WERI-Rb-1 (cell line): ENCODE measurements at places on chromosomes 12 and 14.
A peak's percentile ranks its signal among the peaks of the same experiment; 100 is the strongest.

DNA sequence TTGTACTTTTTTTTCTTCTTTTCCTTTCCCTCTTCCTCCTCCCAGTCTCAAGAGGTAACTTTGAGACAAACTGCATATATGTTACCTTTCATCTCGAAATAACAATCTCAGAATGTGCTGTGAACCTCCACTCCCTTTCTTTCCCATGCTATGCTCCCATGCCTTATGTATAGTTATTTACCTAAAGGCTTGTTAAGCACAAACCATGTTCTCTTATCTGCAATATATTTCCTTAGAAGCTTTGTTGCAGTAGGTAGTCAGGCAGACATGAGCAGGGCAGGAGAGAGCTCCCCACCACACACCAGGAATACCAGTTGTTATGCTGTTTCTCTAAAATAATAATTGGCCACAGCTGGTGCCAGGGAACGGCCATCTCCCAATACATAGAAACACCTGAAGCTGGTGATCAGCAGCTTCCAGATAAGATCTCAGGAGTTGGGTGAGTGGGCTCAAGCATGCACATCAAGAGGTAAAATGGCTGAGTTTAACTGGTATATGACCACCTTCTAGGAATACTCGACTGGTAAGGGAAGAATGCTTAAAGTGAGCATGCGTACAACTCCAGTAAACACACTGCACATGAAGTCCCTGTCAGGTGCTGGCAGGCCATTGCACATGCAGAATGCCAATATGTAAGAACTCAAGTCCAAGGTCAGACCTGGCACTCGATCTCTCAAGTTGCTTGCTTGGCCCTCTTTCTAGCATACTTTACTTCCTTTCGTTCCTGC lies 14.8 kb upstream of the DHRS2 start:
- no peak for DNase-seq

- peak; percentile 55 for DNase-seq
Observed at GRCh38 chr14:72904840-72905561, 11.1 kb upstream of the DPF3 start.

GRCh38 chr14:52266179-52266578 lies 1.3 kb upstream of the PTGDR start:
- DNase-seq, result no peak

DNA sequence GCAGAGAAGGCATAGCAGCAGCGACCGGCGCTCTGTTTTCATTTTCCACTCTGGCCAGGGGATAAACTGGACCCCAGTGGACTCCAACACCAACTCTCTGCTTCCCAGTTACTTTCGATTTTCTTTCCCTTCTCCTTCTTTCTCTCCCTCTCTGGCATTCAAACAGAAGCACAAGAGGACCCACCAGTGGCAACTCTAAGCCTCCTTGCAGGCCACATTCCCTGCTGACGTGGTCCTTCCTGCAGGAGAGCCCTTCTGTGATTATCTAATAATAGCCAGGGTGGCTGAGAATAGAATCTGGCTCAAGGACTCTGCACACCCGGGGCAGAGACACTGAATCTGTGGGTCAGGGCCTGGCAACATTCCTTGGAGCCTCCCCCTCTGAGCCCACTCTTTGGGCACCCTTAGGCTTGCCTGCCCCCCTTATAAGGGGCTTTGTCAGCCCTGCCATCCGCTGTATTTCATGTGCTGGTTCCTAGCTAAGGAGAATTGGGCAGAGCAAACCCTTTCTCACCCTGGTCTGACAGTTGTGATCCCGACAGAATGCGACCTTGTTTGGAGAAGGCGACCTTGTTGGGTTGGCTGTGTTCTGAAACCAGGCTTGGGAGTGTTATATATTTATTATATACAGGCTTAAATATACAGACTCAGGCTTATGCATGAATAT lies 8.2 kb upstream of the HOXC6 start:
- DNase-seq, result no peak

DNA sequence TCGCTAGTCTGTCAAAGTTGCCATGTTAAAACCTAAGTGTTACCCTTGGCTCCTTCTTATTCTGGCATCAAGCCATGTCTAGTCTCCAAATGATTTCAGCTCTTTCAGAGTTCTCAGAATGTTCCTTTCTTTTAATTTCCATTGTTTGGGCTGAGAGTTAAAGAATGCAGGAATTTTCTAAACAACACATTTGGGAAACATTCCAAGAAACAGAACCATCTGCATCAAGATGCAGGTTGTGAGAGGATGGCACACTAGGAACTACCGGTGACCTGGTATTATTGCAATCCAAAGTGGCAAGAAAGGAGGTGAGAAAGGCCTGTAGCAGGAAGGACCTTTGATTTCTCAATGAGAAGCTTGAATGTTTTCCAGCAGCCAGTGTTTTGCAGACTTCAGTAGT lies 30.1 kb downstream of the SLC35F4 start:
- DNase-seq, result no peak

DNA sequence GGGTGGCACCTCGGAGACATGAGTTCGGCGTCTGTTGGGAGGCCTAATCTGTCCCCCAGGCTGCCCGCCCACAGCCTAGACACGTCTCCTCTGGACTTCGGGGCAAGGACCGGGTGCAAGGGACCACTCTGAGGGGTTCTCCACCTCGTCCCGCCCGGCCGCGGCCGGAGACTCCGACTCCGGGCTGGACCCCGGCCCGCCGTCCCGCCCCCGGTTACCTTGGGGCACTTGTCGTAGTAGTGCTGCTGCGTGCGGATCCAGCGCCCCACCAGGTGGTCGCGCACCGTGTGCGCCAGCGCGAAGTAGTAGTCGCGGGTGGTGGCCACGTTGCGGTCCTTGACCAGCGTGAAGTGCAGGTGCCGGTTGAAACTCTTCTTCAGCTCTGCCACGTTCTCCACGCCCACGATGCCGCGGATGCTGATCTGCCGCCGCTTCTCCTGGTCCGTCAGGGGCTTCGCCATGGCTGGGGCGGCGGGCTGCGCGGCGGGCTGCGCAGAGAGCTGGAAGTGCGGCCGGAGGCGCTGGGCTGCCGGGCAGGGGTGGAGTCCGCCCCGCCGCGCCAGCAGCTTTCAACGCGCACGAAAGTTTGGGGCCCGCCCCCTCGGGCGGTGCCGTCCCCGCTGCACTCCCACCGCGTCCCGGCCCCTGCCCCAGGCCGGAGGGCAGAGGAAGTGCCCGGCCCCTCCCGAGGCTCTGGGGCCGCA lies at the start of gene PYGL:
PYGL (minus strand) TSS at position 541 of the 704 bp plus-strand sequence; CDS start at position 461, 80 bp downstream.
- peak; percentile 66 for DNase-seq

- no peak for DNase-seq
Observed at GRCh38 chr14:37583358-37584210, 11.5 kb downstream of the FOXA1 start.

- DNase-seq, result no peak
Observed at GRCh38 chr14:73913256-73913655, 26.6 kb downstream of the ZNF410 start.

GRCh38 chr12:54028314-54029201 lies at the start of gene HOXC6:
TSS of gene HOXC6 (plus strand) at chr12:54028440. CDS start at chr12:54028522, 82 bp downstream.
- DNase-seq, result peak; percentile 57

- no peak for DNase-seq
Observed at GRCh38 chr12:24172031-24172772, 222.7 kb upstream of the SOX5 start.

- peak; percentile 32 for DNase-seq
Observed at GRCh38 chr12:71780237-71780822, 25.7 kb downstream of the RAB21 start.

- DNase-seq, result no peak
Observed at GRCh38 chr12:62873826-62874448, 61.0 kb downstream of the PPM1H start.

- no peak for DNase-seq
Observed at GRCh38 chr14:44720707-44721106, 213.6 kb upstream of the FSCB start.

DNA sequence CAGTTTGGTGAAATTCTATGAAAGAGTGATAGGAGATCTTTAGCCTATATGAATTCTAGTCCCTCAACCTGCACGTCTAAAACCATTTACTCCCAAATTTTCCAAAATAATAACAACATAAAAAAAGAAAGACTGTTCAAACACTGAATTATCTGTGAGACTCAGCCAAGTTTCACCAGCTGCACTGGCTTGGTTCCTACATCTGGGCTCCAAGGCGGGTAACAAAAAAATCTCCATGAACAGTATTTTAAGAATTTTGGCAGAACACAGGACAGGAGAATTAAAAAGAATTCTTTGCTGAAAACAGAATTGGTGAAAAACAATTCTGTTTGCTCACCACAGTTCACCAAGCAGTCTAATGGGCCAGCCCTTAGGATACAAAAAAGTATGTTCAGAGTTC lies 536.8 kb upstream of the ATP2B1 start:
- no peak for DNase-seq

GRCh38 chr12:100612606-100613005 lies 39.1 kb downstream of the GAS2L3 start:
- no peak for DNase-seq

DNA sequence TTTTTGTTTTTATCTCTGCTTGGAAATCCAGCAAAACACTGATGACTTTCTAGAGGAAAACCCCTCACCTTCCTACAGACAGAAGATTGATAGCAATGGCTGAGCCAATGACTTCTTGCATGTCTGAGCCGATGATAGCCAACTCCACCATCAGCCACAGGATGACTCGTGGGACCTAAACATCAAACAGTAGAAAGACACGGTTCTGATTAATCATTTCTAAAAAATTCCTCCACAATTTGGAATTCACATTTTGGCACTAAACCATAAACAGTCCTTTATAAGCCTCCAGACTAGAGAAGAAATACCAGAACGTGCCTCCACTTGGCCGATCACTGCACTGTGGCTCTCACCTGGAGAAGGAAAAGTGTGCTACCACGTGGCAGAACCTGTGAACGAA lies 25.9 kb downstream of the SLC11A2 start:
- DNase-seq, result no peak

- DNase-seq, result no peak
Observed at GRCh38 chr14:32693114-32693513, 245.6 kb upstream of the NPAS3 start.
